ENCODE measurements at places on chromosomes 1 and 21.

DNA sequence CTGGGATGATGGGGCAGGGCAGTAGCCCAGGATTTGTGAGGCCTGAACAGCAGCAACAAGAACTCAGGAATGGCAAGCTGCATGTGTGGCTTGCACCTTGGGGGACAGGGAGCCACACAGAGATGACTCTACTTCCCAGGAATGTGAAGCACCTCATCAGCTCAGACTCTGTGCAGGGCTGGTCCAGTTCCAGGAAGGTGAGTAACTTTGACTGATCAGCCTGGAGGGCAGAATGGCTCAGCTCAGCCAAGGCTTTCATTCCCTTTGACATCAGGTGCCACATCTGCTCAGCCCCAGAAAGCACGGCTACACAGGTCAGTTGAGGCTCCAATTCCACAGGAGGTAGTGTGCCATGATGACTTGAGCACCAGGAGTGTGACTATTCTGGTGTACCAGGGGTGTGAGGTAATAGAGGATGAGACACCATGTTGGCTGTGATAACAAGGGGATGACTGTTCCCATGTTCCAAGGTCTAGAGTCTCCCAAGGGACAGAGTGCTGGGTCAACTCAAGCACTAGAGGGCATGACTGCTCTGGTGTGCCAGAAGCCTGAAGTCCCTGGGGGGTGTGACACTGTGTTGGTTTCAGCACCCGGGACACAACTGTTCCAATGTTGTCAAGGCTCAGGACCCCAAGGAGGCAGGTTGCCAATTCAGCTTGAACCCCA, 625.8 kb upstream of the ADGRL2 start:
- no peak for DNase-seq

DNA sequence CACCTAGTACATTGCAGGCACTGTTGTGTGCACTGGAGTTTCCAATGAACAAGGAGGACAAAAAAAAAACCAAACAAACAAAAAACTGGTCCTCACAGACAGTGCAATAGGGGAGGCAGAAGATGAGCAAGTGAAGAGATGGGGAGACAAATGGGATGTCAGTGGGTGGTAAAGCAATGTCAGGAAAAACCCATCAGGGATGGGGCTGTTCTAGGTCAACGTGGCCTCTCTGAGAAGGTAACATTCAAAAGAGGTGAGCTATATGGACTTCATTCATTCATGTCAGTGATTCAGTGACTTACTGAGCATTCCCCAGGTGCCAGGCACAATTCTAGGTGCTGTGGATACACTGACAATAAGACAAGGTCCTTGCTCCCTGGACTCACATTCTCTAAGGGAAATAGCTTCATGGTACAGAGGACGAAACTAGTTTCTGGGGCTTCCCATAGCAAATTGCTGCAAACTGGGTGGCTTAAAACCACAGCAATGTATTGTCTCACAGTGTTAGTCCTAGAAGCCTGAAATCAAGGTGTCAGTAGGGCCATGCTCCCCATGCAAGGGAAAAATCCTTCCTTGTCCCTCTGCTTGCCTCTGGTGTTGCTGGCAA, 140.5 kb upstream of the KLHDC7A start:
- DNase-seq, result no peak

DNA sequence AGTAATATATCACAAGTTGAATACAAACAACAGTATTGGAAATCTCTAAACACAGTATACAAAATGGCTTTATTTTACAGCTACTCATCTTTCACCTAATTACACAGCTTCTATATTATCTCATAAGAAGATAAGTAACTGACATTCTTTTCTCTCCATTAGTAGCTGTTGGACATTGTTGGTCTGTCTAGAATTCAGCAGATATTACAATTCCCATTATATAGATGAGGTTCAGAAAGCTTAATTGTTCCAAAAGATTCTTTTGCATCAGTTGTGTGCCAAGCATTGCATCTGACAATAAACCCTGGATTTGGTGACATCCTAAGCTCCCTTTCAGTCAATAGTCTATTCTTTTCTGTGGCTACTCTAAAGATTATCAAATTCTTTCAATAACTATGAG, 187.0 kb downstream of the NTMT2 start:
- no peak for DNase-seq

GRCh38 chr1:201831371-201831770, 2.4 kb downstream of the IPO9 start:
- DNase-seq, result no peak

DNA sequence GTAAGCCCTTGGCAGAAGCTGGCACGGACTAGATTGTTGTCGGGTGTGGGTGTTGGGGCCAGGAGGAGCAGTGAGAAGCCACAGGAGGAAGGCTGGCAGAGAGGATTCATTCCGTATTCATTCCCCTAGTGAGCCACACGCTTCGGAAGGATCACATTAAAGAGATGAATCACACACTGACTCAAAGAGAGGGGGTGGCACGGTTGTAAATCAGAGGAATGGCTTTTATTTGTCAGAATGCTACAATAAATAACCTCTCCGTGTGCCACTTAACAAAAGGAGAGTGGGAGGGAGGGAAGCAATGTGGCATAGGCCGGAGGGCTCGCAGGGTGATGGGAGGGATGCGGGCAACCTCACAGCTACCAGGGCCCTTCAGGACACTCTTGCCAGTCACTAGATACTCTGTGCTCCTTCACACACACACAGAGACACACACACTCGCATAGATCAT, 135.5 kb downstream of the HIVEP3 start:
- no peak for DNase-seq

- no peak for DNase-seq
Observed at GRCh38 chr21:38610623-38611251, 112.5 kb upstream of the ERG start.

DNA sequence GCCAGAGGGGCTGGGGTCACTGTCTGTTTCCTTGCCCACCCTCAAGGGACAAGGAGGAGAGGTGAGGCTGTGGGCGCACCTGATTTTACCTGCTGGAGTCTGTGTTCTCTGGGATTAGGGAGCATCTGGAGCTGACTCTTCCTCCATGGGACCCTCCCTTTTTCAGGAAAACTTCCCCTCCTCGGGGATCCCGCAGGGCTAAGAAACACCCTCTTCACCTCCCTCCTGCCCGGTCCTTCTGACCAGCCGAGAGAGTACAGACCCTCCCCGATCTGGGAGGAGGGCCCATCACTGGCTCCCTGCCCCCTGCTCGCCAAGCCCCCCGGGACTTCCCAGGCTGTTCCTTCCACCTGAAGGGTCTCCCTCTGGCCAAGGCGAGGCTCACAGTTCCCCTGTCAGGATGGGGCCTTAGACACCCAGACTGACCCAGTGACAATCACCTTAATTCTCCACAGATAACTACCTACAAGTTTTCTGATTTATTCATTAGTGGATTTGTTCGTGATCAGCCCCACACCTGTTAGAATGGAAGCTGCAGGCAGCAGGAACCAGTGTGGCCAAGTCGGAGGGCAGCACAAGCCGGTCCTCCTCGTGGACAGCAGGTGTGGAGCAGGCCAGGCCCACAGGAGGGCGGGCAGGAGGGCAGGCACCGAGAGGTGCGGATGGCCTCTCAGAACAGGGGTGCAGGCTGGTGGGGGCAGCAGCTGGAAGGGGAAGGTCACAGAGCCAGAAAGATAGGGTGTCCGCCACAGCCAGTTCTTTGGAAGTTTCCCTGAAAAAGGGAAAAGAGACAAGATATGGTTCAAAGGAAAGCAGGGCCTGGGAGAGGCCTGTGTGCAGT, 15.9 kb upstream of the SAMD11 start:
- DNase-seq, result no peak

DNA sequence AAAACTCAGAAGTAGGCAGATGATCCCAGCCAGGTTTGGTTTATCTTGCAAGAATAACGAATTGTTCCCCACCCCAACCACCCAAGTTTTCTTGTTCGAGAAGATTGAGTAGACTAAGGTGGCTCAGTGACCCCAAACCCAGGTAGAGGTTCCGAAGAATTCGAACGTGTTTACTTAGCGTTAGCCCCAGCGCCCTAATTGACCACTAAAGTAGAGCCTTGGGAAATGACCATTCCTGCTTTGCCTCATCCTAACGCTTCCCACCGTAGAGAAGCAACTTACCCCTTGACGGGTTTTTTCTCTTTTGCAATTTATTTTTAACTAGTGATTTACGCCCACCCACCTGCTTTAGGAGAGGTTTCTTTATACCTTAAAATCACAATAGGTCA, 870 bp downstream of the FBXO28 start:
- DNase-seq, result no peak

DNA sequence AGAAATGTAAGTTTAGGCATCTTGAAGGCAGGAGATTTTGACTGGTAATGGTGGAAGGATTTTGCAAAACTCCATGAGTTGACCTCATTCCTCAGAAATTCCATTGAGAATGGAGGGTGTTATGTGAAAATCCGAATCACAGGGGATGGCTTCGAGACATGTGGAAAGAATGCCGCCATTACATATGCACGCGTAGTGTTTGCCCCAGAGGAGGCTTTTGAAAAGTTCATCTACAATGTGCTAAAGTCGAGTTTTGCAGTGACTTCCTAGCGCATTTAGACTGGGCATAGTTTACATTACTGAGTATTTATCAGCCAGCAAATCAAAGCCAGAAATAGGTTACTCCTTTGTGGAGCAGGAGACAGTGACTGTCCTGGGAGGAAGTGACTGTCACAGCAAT, 307.4 kb downstream of the KIF26B start:
- no peak for DNase-seq

- DNase-seq, result peak; percentile 9
Observed at GRCh38 chr1:1614204-1614953, 921 bp upstream of the MIB2 start.

GRCh38 chr1:212233321-212233720, 51.9 kb upstream of the PPP2R5A start:
- no peak for DNase-seq
